SK-MEL-5 (cell line): ENCODE measurements at places on chromosomes 7 and 10. TPM values are rescaled to one million over a fixed set of nuclear protein-coding genes. Genes with fewer than 3 reads are reported as not detected.

The HTR7 gene
- 1.3 and 1.6 TPM in 2 replicates for total RNA-seq

The CFAP69 gene
- total RNA-seq: 2.1 and 6.6 TPM in 2 replicates

The NOS3 gene
- 0.03 TPM in 1 of 2 replicates, not detected in the other for total RNA-seq

The CAMK2B gene
- 0.13 and 0.37 TPM in 2 replicates for total RNA-seq

The CTBP2 gene
- 38.1 and 39.6 TPM in 2 replicates for total RNA-seq

The SRGN gene
- total RNA-seq: 3.9 and 4.8 TPM in 2 replicates

The GBX1 gene
- total RNA-seq: not detected in 2 replicates

The SPAM1 gene
- total RNA-seq: not detected in 2 replicates

The ARHGEF35 gene
- total RNA-seq: not detected in 2 replicates

The ADIRF gene
- total RNA-seq: not detected in 2 replicates

The CALML5 gene
- total RNA-seq: not detected in 2 replicates

The SYPL1 gene
- 47.4 and 47.7 TPM in 2 replicates for total RNA-seq

The HABP2 gene
- total RNA-seq: not detected in 2 replicates

The MYL10 gene
- total RNA-seq: 1.1 TPM in 1 of 2 replicates, not detected in the other
